ENCODE measurements at places on chromosomes 2 and 18.
A peak's percentile ranks its signal among the peaks of the same experiment; 100 is the strongest.

DNA sequence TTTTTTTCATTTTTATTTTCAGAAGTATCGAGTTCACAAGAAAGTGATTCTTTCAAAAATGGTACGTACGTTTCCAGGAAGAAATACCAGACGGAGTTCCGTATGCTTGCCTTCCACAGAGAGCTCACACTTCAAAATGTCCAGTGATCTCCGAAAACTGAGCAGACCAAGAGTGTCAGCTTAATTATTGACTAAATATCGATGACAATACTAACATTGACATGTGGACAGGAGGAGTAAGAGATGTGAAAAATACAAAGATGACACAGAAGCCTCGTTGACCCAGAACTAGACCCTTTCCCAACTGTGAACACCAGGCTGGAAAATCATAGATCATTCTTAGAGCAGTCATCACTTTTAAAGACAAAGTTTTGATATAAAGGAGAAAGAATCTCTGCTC lies 440.0 kb upstream of the POU3F3 start:
- DNase-seq, result no peak

- DNase-seq, result no peak
Observed at GRCh38 chr18:24177499-24178133, 38.8 kb downstream of the CABYR start.

GRCh38 chr2:98713332-98714015 lies 17.5 kb downstream of the MGAT4A start:
- no peak for DNase-seq

GRCh38 chr2:39356922-39357639 lies 80.0 kb downstream of the MAP4K3 start:
- DNase-seq, result no peak

- no peak for DNase-seq
Observed at GRCh38 chr18:48022021-48022420, 91.6 kb upstream of the SMAD2 start.

- DNase-seq, result peak; percentile 13
Observed at GRCh38 chr2:163554864-163555263, 180.9 kb downstream of the FIGN start.
